ENCODE measurements at places on chromosomes 16 and 17. TPM values are rescaled to one million over a fixed set of nuclear protein-coding genes. Genes with fewer than 3 reads are reported as not detected.

The CCL16 gene
- total RNA-seq, result not detected

The KRTAP9-4 gene
- not detected for total RNA-seq

The PRR11 gene
- total RNA-seq, result 73.6 TPM

The CCL4 gene
- total RNA-seq, result 311 TPM
